ENCODE measurements at places on chromosomes 12 and 14.
A peak's percentile ranks its signal among the peaks of the same experiment; 100 is the strongest.

- no peak for DNase-seq
Measured at GRCh38 chr12:11980115-11980514, 90.6 kb upstream of the BCL2L14 start.

DNA sequence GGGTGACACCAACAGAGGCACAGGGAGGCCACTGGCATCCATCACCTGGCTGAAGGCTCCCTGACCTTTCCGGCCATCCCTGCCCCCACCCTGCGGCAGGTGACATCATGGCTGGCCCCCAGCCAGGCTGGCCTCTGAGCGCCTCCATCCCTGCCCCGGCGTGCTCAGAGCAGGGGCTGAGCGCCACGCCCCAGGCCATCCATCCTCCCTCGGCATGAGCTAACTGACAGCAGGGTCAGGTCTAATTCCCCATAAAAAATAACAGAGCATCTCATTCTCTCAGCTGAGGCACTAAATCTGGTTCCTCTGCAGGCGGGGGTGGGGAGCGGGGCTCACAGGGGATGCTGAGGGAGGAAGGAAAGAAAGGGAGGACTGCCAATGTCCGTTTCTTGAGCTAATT, 50.7 kb downstream of the PRIMA1 start:
- DNase-seq, result no peak

GRCh38 chr12:62116986-62117385, 143.2 kb upstream of the USP15 start:
- DNase-seq, result no peak

GRCh38 chr14:101127224-101127623, 223.7 kb upstream of the RTL1 start:
- no peak for DNase-seq

GRCh38 chr12:2333491-2334195, 280.9 kb downstream of the CACNA1C start:
- DNase-seq, result no peak

- peak; percentile 90 for DNase-seq
Measured at GRCh38 chr12:123150744-123151456, at the start of gene PITPNM2. TSS of gene PITPNM2 (minus strand) at chr12:123151090. CDS start at chr12:123034590, 116,500 bp downstream.

- DNase-seq, result no peak
Measured at GRCh38 chr12:106892075-106892474, 63.6 kb upstream of the TMEM263 start.
